ENCODE measurements at places on chromosomes 5 and 9.

DNA sequence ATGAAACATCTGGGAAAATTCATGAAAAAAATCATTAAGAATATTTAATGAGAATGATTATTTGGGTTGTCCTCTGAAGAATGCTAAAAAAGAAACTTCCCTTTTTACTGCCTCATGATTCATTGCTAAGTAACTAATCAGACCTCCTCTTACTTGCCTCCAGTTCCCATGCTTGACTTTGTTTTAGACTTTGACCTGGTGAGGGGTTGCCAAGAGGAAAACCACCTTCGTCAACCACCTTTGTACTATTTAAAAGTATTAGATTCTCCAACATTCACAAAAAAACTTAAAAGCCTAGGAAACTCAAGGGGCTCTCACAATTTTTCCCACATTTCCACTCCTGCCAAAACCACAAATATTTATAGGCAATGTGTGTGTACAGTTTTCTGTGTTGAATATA, 115.2 kb upstream of the ST8SIA4 start:
- DNase-seq = no peak

DNA sequence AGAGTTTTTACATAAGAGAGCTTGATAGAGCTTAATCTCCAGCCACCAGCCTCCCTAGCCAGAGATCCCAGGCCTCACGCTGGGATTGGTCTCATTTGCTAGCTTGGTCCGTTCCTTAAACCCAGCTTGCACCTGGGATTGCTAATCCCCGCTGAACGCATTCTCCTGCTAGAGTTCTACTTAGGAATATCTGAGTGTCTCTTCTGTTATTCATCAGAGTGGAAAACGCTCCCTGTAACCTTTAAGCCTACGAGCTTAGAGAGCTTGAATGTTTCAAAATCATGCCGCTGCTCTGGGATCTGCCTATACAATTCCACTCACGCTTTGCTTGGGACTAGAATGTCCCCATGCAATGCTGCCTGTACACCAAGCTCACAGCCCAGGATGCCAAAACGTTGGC, 201.8 kb downstream of the NSG2 start:
- no peak for DNase-seq

DNA sequence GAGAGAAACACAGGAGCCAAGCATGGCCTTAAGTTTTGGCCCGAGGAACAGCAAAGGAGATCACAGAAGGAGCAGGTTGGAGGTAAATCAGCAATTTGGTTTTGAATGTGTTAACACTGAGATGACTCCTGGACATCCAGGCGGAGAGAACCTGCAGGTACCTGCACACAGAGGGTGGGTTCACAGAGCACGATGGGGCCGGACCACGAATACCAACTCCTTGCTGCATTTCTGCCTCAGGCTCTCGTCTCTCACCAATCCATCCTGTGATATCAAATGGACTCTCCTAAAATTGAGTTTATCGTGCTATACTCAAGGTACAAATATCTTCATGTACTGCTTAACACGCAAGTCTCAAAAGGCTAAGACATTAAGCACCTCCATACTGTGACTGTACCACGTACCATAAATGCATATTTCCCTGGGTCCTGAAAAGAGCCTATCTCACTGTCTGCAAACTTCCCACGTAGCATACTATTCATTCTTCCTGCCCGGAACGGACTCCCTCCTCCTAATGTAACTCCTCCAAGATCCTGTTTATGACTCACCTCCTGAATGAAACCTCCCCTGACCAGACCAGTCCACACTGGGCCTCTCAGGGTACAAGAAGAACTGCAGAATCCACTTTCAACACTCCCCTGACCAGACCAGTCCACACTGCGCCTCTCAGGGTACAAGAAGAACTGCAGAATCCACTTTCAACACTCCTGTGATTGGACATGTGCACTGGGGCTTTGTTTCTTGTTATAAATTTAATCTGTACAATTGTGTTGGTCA, 380.8 kb upstream of the RFX3 start:
- DNase-seq = no peak

GRCh38 chr5:132467287-132467984, 23.1 kb downstream of the IRF1 start:
- no peak for DNase-seq

DNA sequence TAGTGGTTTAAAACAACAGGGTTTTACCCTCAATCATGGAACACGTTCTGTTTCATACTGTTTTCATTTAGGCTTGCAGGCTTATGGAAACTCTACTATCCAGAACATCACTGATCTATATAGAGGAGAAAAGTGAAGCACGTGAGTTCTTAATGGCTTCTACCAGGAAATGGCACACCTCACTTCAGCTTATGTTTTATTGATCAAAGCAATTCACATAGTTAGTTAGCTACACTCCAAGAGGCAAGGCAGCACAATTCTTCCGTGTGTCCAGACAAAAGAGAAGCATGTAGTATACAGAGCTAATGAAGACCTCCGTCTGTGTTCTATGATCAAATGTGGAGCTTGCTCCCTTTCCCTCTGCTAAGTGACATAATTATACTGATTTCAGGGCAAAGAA, 353.3 kb upstream of the CD180 start:
- no peak for DNase-seq

- DNase-seq = no peak
Measured at GRCh38 chr5:164672931-164673694, 1167.7 kb downstream of the MAT2B start.

DNA sequence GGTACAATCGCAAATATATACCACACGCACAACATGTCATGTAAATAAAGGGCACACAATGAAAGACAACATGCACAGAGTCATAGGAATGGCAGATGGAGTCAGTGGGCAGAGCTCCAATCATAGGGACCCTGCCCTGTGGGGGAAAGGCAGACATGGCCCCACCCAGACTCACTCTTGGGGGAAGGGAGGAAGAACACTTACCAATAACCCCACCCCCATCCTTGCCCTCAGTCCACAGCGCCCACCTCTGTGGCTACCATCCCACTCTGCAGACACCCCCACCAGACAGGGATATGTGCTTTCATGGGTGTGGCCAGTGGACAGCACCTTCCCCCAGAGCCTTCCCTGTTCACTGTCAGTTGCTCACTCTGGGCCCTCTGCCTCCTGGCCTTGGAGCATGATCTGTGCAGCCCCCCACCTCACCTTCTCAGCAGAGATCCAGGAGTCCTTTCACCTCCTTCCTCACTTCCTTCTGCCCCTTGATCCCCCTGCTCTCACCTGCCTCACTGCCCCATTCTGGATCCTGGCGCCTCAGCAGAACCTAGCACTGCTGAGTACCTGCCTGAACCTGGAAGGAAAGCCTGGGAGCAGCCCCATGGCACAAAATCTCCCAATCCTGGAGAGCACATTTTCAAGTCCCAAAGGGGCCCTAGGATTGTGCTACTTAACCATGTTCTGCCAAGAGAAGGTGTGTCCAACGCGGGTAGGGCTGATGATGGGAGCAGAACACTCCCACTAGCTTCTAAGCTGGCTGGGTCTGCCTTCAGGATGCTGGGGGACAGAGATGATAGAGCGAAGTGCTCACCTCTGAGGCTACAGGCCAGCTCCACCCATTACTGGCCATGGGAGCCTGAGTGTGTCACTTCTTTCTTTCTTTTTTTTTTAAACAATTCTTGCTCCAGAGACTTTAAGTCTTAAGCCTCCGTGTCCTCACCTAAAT, 1.5 kb upstream of the PHF19 start:
- DNase-seq = no peak
